Activated naive CD4-positive, alpha-beta T cell treated with anti-CD3 and anti-CD28 coated beads for 36 hours (primary cell): ENCODE measurements at places on chromosomes 5 and 9. TPM values are rescaled to one million over a fixed set of nuclear protein-coding genes. Genes with fewer than 3 reads are reported as not detected.

TEK gene
- total RNA-seq: not detected

SEMA6A gene
- total RNA-seq: 0.10 TPM

- H3K27me3 ChIP-seq: peaks cover 35% of the 10 kb centered on the region
- H3K36me3 ChIP-seq: no peaks in the 10 kb centered on the region
- H3K4me3 ChIP-seq: no peak overlapping the region
- H3K27ac ChIP-seq: no peak overlapping the region
- peaks cover 4% of the 10 kb centered on the region for H3K4me1 ChIP-seq
Observed at GRCh38 chr9:91680106-91680505, 256.5 kb upstream of the NFIL3 start.

- no peak for DNase-seq
- H3K36me3 ChIP-seq: no peaks in the 10 kb centered on the region
- H3K4me1 ChIP-seq: no peaks in the 10 kb centered on the region
Observed at GRCh38 chr5:150278046-150278730, 11.4 kb downstream of the CAMK2A start.

- peaks cover 9% of the 10 kb centered on the region for H3K27me3 ChIP-seq
- no peak overlapping the region for H3K27ac ChIP-seq
- no peaks in the 10 kb centered on the region for H3K36me3 ChIP-seq
- no peak overlapping the region for H3K4me3 ChIP-seq
Observed at GRCh38 chr5:74630453-74631066, 10.0 kb downstream of the ENC1 start.
